ENCODE measurements at places on chromosomes 2 and 18.

DNA sequence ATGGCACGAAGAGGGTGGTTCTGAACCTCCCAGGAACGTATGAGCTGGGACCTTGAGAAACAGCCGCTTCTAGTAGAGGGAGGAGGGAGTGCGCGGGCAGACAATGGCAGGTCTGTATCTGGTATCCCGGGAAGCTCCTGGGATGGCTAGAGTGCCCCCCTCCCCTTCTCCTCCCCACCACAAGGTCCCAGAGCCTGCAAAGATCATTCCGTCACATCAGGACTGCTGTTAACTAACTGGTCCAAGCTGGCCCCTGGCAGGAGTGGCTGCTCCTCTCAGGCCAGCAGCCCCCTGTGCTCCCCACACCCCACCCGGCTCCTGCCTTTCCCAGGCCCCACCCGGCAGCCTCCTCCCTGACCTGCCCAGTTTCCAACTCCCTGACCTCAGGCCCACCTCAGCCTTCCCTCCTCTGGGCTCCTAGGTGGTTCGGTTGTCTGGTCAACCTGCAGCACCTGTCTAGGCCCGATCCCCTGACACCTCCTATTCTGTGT is 75.0 kb downstream of the TPO start:
- DNase-seq: no peak

DNA sequence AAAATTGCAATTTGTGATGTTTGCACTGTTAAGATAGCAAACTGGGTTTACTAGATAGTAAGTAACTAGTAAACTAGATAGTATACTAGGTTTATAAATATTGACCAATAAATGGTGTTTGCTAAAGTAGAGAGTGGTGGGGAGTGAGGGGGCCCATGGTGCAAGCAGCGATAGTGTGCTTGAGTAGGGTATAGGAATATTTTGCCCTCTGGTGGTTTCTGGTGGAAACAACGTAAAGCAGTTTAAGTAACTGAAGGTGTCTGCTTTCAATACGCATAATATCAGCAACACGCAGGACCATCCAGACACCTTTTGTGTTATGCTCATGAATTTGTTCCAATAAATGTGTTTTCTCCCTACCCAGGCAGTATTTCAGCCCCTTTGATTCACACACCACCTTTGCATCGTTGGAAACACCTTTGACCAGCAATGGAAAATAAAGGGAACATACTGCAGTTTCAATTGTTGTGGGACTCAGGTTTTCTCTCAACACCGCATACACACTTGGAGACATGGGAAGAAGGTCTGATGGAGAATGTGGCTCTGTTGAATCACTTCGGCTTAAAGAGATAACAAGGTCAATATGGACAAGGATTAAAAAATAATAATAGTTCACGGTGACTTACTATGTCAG is 16.7 kb upstream of the STAT1 start:
- peak; percentile 54 for DNase-seq

GRCh38 chr18:6015364-6015763 is 120.0 kb upstream of the TMEM200C start:
- DNase-seq: no peak

DNA sequence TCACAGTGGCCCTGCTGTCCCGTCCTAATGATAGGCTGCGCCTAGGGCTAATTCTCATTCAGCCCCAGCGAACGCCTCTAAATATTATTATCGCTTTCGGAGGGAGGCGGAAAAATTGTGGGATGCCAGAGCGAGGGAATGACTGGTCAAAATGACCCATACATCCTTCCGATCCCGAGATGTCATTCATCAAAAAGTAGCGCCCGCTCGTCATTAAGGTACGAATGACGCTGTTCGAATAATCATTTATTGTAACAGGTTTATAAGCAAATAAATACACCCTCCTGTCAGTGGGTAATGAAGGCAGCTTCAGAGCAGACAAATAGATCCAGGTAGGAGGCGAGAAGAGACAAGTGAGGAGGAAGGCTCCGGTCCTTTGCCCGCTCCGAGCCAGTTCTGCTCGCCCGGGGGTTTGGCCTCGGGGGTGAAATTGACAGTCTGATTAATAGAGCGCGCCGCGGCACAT is at the start of gene EVX2:
Gene EVX2 (minus strand): TSS at position 167 of the 466 bp plus-strand sequence. CDS start 186 bp downstream, outside the sequence.
- no peak for DNase-seq

GRCh38 chr2:28527196-28527595 is 31.3 kb downstream of the PLB1 start:
- no peak for DNase-seq

DNA sequence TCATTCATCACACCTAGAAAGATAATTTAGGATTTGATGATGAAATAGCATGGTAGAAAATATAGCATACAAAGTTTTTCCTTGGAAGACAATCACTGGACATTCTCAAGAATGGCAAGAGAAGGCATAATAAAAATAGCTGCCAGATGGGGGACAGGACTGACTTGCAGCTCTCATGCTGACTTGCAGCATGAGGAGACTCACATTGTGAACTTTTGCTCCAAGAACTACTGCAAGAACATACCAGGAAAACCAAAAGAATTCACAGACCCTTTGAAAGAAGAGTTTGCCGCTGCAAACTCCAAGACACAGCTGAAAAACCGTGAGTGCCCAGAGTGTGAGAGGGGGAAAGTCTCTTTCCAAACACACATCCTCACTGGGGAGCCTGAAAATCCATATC is 47.0 kb downstream of the CRYGD start:
- DNase-seq: no peak

- DNase-seq: no peak
Measured at GRCh38 chr18:25066516-25066915, 285.4 kb downstream of the ZNF521 start.

GRCh38 chr2:204049635-204050034 is 113.1 kb downstream of the ICOS start:
- DNase-seq: no peak

DNA sequence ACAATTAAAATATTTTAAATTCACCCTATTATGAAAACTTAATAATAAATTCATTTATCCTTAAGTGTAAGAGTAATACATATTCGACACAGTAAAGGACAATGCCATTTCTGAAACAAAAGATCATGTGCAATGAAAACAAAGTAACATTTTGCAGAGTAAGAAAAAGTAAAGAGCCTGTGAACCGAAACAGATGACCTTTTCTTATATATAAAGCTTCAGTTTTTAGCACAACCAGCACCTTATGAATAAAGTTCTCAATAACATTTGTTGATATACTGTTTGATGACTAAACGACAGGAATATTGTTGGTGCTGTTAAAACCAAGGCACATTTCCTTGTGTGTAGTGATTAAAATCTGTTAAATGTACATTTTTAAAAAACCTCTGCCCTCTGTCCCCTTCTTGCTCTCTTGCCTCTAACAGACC is 1.5 kb downstream of the PELI1 start:
- no peak for DNase-seq

- DNase-seq: no peak
Measured at GRCh38 chr2:27171351-27171848, 22.6 kb downstream of the TCF23 start.

DNA sequence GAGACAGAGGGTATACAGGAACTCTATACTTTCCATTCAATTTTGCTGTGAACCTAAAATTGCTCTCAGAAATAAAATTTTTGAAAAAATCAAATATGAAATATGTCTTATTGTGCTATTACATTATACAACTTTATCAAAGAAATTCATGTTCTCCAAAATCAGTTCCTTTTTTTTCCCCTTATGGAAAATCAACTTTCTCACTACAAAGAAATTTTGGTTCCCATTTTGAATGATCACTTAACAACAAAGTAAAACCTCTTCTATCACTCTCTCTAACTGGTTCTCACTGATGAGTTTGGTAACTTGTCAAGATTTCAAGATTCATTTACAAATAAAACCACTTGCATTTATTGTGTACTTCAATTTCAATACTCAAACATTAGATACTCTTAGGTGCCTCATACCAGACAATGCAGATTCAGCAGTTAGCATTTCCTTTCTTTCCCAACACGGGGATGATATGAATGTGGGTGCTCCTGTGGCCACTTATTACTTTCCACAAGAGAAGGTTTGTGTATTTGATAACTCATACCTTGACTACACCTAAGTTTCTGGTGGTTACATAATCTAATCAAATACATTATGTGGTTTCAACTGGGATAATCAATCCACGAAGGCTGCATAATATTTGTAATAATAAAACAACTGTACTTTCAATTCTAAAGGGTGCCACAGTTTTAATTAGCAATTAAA is 6.4 kb downstream of the PSME4 start:
- no peak for DNase-seq

GRCh38 chr2:148602885-148603561 is 41.5 kb upstream of the EPC2 start:
- no peak for DNase-seq

- DNase-seq: no peak
Measured at GRCh38 chr18:41135146-41135545, 819.9 kb upstream of the PIK3C3 start.

- peak; percentile 36 for DNase-seq
Measured at GRCh38 chr2:120109186-120110061, 96.5 kb downstream of the EPB41L5 start.

DNA sequence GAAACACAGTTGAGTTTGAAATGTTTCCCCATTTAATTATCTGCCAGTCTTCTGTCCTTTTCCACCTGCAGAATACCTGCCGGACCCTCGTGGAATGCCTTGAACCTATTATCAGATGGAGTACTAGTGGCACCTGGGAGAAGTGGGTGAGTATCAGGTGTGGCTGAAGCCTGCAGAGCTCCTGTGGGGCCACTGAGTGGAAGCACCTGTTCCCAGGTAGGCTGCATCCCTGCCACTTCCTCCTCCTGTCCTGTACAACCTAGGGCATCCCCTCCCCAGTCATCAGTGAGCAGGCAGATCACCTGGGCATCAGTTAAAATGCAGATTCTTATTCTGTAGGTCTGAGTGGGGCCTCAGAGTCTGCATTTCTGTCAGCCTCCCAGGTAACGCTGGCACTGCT is 80.8 kb upstream of the BZW1 start:
- DNase-seq: no peak

DNA sequence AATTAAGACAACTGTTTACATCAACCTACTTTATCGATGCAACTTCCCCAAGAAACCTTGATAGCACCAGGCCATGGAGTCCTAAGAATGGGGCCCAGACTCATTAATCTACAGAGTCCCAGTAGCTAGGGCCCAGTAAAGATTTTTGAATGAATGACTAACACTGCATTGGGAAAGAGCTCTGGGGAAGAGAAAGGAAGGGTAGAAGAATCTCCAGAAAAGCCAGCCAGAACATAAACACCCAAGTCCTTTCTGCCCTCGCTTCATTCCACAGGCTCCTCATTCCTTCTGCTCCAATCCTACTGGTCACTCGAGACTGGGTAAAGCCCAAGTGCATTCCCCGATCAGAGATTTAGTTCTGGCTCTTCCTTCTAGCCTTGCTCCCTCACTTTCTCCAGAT is 44.3 kb downstream of the CYRIA start:
- no peak for DNase-seq

DNA sequence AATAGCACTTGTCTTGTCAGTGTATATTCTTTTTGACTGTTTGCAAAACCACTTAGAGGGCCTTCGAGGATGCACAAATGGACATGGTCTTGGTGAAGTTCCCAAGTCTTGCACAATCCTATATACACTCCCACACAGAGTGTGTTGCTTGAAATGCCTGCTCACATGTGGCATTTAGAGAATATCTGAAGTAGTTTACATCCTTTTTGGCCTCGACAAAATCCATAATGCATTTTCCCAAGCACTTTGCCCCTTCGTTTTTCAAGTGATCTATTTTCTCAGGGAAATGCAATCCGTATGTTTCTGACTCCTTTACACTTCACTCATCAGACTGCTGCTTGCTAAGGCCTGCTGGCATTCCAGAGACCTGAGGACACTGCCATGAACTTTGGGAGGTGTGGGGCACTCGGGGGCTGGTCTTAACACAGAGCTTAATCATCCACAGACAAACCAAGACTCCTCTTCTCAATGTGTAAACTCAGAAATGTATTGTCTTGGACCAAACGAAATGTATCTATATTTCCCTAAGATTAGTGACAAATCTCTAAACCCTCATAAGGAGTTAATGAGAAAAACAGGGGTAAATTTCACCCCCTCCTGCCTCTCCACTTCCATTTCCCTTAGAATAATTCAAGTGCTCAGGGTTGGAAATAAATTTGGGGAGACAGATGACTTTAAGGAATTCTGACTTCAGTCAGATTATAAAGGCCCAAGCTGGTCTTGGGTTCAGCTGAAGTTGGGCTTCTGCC is 219.3 kb upstream of the APCDD1 start:
- DNase-seq: no peak

GRCh38 chr18:76056471-76057110 is 438.5 kb downstream of the ZNF516 start:
- no peak for DNase-seq

GRCh38 chr2:168749297-168749696 is 53.1 kb upstream of the NOSTRIN start:
- DNase-seq: no peak

- DNase-seq: no peak
Measured at GRCh38 chr2:230879271-230879882, 14.6 kb downstream of the ITM2C start.

GRCh38 chr2:220783671-220784070 is 788.4 kb downstream of the EPHA4 start:
- no peak for DNase-seq

DNA sequence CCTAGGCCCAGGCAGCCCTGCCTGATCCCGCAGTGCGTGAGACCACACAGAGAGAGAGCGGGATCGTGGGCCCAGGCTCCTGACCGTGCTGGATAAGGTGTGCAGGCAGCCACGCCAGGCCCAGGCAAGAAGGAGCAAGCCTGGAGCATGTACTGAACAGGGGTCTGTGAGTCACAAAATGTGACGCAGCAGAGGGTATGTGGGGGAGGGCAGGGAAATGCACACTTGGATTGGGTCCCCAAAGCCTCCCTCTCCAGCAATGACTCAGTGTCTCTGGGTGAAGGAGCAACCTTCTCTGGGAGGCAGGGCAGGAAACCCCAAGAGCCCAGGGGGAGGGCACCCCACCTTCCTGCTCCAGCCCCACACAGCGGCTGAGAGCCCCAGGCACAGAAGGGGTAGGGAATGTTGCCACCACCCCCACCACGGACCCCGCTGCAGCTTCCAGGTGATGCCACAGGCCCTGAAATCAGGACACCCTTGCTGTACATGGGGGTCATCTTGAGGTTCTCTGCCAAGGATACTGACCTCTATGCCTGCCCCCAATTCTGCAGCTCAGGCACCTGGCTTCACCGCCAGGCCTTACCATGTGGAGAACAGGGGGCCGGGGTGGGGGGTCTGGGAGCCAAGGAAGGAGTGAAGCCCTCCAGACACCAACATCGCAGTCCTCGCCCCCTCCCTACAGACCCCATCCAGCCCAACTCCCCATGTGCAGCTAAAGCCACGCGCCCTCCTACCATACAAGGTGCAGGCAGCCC is 1.3 kb upstream of the GPC1 start:
- no peak for DNase-seq

DNA sequence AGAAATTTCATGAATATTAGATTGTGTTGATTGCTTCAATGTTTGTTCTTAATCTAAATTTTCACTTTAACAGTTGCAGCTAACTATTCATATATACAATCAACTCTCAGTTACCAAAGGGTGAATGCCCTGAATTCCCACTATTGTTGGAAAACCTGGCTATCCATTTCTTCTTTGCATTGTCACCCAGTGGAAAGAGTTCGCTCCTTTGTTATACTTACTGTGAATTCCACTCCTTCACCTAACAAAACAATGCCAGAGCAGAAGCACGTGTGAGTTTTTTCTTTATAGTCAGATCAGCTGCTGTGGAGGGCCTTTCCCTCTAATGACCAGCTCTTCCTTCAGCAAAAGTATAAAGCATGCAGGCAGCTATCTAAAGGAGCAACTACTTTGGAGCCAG is 409.2 kb upstream of the NRP2 start:
- DNase-seq: no peak

Measured in germinal center (tissue), 1 donor.